ENCODE measurements at places on chromosomes 12 and 14.

DNA sequence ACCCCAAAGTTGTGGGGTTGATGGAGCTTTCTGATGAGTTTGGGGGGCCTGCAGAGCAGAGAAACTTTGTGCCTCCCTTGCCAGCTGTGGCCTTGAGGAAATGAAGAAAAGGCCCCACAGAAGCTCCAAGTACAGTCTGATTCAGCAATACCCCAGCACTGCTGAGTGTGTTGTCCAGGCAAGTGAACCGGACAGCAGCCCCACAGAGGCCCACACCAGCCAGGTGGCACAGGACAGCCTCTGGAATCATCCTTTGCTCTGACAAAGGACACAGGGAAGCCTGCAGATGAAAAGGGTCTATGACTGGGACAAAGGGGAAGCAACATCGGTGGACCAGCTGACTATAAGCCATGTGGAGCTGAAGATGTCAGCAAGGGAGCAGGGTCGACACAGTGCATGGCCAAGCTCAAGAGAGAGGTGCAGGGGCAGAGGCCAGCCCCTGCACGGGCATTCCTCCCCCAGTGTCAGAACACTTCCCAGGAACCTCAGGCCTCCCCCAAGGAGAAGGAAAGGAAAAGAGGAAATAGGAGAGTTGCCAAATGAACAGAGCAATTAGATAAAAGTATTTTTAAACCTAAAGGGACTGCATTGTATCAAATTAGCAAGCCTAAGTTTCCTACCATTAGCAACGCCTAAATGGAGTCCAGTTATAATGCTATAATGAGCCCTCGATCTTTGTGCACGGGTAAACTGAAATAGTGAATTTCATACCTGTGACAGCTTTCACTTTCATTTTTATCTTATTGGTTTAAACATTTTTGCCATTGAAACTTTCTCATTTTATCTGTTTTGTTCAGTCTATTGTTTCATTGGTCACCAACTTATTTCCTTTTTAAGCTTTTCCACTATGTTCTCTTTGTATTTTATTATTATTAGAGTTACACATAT is 46.3 kb upstream of the PTGDR start:
- no peak for DNase-seq

- DNase-seq, result no peak
Measured at GRCh38 chr12:67474934-67475620, 173.5 kb upstream of the DYRK2 start.

GRCh38 chr14:52951681-52952554 is 1.1 kb upstream of the FERMT2 start:
- peak; percentile 37 for DNase-seq

DNA sequence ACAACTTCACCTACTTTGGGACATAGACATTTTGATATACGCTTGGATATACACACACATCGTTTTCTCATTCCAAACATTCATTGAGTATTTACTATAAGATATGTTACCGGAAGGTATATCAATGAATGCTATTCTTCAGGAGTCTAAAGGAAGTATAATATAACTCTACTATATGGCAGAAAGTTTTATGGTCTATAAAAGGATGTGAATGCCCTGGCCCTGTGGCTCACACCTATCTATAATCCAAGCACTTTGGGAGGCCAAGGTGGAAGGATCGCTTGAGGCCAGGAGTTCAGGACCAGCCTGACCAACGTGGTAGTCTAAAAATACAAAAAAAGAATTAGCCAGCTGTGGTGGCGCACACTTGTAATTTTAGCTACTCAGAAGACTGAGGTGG is 5.6 kb downstream of the NRIP2 start:
- no peak for DNase-seq

DNA sequence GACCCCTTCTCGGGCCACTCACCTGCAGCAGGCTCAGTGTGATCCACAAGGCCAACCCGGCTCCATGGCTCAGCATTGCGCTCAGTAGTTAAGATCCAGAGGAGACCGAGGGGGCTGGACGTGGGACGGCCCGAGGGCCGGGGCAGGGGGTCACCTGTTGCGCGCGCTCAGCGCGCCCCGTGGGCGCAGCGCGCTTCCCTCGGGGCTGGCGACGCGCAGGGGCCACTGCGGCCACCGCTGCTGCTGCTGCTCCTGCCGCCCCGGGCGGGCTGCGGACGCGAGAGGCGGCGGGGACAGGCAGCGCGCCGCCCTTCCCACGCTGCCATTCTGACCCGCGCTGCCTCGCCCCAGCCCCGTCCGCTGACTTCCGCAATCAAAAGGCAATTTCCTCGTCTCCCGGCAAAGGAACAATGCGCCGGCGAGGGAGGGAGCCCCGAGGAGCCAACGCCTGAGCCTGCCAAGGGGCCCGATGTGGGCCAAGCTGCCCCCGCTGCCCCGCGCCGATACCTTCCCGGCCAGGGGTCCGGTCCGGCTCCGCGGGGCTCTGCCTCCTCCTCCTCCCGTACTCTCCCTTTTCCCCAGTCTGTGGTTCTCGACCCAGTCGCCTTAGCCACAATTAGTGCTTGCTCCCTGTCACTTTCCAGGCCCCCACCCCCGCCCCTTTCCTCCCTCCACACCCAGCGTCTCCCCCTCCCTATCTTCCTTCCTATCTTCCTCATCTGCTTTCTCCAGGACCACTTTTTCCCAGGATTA is 27.3 kb downstream of the PTPRB start:
- peak; percentile 4 for DNase-seq

GRCh38 chr14:91163316-91163715 is 49.4 kb downstream of the DGLUCY start:
- DNase-seq, result no peak

DNA sequence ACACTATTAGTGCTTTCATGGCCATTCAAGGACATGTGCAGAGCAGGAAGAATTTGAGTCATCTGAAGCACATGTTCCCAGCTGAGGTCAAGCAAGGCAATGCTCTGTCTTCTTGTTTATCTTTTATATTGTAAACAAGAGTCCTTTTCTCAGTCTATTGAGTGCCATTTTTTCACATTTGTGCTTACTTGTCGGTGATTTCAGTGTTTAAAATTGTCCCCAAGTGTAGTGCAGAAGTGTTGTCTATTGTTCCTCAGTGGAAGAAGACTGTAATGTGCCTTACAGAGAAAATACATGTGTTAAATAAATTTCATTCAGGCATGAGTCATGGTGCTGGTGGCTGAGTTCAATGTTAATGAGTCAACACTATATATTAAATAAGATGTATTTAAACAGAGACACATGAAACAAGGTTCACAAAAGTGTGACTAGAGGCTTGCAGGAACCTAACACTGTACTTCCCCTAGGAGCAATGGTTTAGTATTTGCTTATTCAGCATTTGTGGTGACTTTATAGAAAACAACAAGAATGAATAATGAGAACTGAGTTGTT is 391.1 kb downstream of the LRIG3 start:
- no peak for DNase-seq

GRCh38 chr12:38162013-38162412 is 154.6 kb upstream of the ALG10B start:
- no peak for DNase-seq

DNA sequence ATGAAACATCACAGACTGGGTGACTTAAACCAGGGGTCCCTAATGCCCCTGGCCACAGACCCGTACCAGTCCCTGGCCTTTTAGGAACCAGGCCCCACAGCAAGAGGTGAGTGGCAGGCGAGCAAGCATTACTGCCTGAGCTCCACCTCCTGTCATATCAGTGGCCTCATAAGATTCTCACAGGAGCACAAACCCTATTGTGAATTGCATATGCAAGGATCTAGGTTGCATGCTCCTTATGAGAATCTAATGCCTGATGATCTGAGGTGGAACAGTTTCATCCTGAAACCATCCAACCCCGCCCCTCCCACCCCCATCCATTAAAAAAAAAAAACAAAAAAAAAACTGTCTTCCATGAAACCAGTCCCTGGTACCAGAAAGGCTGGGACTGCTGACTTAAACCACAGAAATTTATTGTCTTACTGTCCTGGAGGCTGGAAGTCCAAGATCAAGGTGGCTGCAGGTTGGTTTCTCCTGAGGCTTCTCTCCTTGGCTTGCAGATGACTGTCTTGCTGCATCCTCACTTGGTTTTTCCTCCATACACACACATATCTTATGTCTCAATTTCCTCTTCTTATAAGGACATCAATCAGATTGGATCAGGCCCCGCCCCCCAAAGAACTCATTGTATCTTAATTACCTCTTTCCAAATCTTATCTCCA is 235.9 kb downstream of the CHST11 start:
- DNase-seq, result no peak

GRCh38 chr14:69335371-69335771 is 62.7 kb downstream of the ERH start:
- no peak for DNase-seq

DNA sequence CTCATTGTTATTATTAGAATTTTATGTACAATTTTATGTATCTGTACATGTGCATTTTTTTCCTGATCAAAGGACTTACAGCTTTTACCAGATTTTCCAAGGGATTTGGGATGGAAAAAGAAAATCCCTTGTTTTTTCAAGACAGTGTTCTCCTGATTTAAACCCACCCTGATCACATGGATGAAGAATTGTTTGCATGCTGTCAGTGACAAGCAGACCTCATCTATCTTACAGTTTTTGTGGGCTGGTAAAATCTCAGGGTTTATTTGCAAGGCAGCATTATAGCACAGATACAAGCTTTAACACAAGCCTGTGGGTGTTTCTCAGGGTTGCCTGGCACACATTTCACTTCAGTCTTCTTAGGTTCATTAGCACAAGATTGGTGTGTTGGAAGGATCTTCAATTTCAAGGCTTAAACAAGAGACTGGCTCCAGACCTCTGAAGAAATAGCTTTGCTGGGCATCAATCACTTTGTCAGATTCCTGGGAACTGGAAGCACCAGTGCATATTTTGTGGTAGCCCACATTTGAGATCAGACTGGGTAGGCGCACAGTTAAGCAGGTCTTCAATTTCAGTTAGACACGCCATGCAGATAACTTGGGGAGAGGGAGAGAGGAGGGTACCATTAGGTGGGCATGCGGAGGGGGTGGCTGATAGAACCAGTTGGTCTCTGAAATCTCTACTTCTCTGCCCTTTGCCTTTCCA is 118.0 kb downstream of the TBX5 start:
- DNase-seq, result no peak

DNA sequence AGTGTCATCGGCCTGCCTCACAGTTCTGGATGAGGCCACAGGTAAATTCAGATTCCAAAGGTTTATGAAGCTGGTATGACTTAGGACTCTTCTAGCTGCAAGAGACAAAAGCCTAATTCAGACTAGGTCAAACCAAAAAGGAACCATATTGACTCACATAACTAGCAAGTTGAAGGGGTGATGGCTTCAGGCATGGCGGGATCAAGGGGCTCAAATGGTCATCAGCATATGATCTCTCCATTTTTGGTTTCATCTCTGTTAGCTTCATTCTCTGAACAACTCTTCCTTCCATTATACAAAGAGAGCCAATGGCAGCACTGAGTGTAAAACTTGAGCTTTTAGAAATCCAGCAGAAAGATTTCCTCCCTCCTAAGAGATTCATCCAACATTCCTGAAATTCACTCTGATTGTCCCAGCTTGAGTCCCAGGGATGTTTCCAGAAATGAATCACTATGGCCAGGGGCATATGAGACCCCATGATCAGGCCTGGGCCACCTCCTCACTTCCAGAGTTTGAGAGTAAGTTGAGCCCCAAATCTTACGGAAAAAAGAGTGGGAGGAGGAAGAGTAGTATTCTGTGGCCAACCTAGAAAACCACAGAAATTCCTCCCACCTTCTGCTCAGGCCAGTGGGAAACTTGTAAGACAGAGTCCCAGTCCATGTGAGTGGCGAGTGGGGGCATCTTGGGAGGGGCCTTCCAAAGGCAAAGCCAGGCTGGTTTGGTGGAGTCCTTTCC is 2.0 kb upstream of the MAP1LC3B2 start:
- DNase-seq, result no peak

DNA sequence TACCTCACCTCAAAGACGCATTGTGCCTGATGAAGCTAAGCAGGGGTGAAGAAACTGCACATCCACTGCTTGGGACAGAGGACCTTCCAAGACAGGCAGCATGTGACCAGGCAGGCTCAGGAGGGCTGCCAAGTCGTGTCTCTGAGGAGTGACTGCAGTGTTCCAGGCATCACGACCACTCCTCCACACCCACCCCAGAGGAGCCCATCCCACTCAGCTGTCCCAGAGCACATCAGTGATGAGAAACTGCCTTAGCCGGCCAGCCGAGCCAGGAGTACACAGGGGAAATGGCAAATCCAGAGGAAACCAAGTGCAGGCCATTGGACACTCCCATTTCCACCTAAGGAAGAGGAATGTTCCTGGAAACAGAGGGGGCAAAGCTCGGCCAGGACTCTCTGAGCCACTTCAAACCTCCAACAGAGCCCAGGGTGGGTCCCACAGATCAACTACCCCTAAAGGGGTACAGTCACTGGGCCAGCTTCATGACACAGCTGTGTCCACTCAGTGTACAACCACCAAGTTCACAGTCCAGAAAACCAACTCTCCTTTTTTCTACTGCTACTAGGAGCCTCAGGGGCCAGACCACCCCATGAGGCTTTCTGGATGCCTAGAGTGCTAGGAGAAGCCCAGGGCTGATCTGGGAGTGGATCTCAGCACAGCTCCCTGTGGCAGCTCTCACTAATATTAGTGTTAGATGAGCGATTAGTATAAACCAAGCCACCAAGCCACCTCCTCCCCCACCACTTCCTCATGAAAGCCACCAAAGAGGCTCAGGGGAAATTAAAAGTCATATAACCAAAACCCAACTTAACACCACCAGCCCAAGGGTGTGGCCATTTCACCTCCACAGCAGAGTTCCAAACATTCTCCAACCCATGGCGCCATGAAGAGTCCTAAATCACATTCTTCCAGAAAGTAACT is 15.4 kb downstream of the PXN start:
- no peak for DNase-seq

DNA sequence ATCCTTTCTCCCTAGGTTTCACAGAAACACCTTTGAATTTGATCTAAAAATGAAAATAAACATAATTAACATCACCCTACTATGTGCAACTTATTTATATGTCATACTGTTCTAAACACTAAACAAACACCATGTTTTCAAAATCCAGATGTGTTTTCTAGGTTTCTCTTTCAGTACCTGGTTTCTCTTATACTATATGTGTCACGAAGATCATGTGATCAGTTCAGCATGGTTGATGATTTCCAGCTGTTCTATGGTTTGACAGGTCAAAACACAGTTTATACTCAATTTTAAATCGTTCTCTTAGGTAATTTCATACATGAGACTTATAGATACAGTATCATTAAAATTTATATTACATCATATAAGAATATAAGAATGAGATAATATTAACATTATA is 373.1 kb downstream of the SOX5 start:
- DNase-seq, result no peak

Data from NCI-H146 (cell line).